Fibroblast of mammary gland (primary cell): ENCODE measurements at places on chromosomes 2 and 18.
A peak's percentile ranks its signal among the peaks of the same experiment; 100 is the strongest.

DNA sequence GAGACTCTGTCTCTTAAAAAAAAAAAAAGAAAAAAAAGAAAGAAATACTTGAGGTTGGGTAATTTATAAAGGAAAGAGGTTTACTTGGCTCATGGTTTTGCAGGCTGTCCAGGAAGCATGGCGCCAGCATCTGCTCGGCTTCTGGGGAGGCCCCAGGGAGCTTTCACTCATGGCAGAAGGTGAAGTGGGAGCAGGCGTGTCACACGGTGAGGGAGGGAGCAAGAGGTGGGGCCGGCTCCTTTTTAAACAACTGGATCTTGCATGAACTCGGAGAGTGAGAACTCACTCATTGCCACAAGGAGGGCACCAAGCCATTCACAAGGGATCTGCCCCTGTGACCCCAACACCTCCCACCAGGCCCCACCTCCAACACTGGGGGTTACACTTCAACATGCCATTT lies 30.6 kb downstream of the CYP26B1 start:
- no peak for DNase-seq

GRCh38 chr2:214575030-214575429 lies 164.2 kb downstream of the VWC2L start:
- DNase-seq, result no peak

- DNase-seq, result no peak
Observed at GRCh38 chr2:105291981-105292380, 37.6 kb downstream of the TGFBRAP1 start.

DNA sequence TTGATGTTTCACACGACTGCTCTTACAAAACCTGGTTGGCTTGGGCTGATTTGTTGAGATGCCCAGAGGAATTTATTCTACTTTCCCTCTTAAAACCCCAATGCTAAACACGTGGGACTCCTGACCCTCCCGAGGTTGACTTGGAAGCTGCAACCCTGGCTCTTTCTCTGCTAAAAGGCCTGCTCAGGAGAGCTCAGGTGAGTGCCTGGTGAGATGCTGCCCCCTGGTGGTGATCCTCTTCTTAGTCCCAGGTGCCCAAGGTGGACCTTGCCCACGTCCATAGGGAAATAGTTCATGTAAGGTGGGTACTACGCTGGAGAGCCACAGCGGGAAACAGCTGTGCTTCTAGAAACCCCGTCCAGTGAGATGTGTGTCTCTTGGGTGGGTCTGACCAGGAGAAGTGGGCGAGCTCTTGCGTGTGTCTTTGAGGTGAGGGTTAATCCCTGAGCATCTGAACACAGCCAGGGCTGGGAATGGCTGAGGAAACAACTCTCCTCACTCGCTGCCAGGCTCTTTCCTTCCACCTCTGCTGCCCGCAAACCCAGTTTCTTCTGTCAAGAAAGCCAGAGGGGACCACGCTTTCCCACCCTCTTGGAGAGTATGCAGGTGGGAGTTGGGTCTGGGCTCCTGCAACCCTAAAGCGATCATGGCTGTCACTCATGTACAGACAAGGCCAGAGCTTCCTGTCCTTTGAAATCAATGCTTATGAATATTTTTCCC lies 25.5 kb upstream of the PXDN start:
- peak; percentile 61 for DNase-seq

- DNase-seq, result no peak
Observed at GRCh38 chr2:190701586-190701985, 52.7 kb downstream of the NAB1 start.

DNA sequence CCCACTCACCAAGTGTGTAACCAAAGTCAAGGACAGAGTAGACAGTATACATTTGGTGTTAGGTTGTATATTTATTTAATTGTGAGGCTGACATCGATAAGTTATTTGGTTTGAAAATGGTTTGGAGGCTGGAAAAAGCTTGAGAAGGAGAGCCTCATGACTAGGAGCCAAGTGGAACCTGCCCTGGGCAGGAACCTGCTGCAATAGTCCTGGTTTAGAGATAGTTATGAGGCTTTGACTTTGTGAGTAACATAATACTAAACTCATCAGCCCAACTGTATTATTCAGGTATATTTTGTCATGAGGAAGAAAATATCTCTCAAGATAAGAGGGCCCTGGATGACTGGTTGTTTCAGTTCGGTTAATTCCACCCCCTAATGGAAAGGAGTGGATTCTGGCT lies 234.3 kb upstream of the CYRIA start:
- DNase-seq, result no peak

GRCh38 chr18:52334896-52335295 lies 5.1 kb upstream of the DCC start:
- peak; percentile 81 for DNase-seq

- DNase-seq, result no peak
Observed at GRCh38 chr2:203706403-203706802, at the start of gene CD28. CD28 (plus strand) TSS chr2:203706639; CDS start chr2:203706697, 58 bp downstream.

DNA sequence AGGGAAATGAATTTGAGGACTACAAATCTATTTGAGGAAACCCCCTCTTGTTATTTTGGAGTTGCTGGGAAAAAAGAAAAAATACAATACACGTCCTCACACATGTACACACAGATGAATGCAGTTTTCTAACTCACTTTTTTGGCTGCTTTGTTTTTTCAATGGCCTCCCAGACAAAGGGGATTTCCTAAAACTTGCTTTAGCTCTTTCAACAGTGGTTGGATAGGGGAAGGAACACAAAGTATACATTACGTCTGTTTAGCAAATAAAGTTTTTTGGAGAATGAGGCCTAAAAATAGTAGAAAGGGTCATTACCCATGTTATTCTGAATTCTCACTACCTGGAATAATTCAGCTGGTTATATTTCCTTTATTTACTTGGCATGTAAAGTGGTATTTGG lies 125.3 kb upstream of the ITGB6 start:
- no peak for DNase-seq

DNA sequence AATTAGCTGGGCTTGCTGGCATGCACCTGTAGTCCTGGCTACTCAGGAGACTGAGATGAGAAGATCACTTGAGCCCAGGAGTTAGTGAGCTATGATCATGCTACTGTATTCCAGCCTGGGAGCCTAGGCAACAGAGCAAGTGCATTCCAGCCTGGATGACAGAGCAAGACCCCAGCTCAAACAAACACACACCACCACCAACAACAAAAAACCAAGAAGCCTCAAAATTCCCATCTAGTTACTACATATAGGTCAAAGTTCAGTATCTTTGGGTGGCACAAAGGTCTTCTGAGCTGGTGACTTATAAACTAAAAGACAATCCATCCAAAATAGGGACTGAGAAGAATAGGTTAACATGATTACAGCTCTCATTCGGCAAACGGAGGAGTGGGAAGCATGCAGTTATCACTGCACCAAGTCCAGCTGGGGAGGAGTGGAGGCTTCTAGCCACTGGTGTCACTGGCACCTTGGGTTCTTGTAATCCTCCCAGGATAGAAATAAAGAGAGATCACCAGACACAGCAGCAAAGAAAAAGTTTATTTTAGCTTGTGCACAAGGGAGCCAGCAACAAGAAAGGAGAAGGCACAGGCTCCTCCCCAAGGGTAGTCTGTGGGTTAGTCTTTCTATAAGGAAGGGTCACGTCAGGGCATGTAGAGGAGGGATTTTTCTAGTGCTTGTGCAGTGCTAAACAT lies 57.4 kb downstream of the SH2D6 start:
- DNase-seq, result no peak

- no peak for DNase-seq
Observed at GRCh38 chr2:189959450-189959849, 103.1 kb downstream of the MSTN start.

DNA sequence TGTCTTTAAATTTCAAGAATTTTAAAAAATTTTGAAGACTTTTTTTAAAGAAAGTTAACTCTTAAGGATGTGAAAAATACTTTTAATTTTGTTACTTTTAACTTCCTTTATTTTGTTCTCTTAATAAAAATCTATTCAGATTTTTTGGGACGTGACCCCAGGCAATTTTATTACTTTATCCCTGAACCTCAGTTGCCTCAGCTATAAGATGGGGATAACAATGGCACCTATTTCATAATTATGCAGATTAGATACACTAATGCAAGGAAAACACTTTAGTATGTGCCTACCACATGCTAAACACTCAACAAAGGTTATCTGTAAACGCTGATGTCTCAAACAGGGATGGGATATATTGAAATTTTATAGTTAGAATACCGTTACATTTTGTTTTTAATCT lies 1.5 kb upstream of the SCYGR1 start:
- DNase-seq, result no peak

DNA sequence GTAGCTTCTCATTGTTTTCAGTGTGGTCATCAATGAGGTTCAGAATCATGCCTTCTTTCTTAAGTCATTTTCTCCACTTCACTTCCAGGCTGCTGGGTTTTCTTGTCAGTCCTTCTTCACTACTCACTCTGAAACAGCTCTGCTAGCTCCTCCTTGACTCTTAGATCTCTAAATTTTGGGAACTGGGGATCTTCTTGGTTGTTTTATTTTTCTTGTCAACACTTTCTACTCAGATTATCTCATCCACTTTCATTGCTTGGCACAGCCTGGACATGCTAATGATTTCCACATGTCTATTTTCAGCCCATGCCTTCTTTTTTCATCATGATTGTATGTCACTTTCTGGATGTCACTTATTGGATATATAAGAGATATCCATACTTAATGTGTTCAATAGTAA lies 517.8 kb upstream of the DSEL start:
- peak; percentile 82 for DNase-seq

GRCh38 chr2:86295066-86295465 lies 42.4 kb downstream of the REEP1 start:
- no peak for DNase-seq

DNA sequence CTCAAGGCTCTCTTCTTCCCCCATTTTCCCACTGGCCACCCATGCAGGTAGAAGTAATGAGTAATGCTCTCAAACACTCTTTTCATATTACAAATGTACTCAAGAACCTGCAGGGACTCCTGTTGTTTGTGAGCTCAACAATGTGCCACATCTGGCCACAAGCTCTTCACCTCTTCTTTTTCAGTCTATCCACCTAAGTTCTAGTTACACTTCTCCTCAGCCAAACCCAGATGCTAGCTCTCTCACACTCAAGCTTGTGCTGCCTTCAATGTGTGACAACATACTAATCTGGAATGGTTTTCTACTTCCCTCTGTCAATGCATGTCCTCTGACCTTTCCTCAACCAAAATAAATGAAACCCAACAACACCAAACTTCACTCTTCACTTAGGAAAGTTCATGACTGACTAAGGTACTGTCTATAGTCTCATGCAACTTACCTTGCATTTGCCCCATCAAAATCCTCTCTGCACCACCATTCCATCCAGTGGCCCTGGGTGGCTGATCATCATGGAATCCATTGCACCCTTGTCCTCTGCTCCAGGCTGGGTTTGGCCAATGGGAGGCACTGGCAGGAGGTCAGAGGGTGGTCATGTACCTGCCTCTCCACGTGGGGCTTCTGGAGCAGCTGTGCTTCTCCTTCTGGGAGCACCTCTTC lies 5.3 kb upstream of the IL18R1 start:
- DNase-seq, result no peak

DNA sequence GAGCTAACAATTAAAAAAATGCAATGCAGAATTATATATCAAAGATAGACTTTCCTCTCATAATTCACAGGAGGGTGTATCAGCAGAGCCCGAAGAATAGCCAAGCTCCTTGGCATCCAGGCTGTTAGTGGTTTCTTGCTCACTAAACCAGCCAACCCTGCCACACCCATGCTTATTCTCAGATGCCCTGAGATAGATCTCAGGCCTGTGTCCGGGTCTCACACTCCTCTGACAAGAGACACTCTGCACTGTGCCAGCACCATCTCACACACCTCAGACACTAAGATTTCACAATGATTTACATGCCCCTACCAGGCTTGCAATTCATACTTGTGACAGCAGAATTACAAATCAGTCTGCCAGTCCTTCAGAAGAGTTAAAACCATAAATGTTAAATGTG lies 64.5 kb downstream of the OSBPL1A start:
- DNase-seq, result no peak

DNA sequence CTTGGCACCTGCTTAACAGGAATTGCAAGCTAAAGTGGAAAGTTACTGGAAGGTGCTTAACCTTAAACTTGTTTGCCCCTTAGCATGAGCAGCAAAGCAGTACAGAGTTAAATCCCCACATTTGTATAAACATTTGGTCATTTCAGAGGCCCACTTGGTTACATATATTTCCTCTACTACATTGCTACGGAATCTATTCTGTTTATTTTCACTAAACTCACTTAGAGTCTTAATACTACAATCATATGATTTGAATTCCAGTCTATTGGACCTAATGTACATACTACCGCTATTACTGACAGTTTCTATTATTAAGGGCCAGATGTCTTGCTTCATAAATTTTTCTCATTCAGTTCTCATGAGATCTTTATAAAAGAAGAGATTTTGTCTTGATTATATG lies 1294.0 kb downstream of the LRP1B start:
- DNase-seq, result no peak

- no peak for DNase-seq
Observed at GRCh38 chr18:9695605-9696004, 12.5 kb upstream of the RAB31 start.

GRCh38 chr2:138201286-138201685 lies 237.0 kb downstream of the HNMT start:
- DNase-seq, result peak; percentile 29

- no peak for DNase-seq
Observed at GRCh38 chr2:228181098-228182019, at the start of gene SPHKAP. SPHKAP (minus strand) TSS chr2:228181687; CDS start chr2:228181598, 89 bp downstream.

DNA sequence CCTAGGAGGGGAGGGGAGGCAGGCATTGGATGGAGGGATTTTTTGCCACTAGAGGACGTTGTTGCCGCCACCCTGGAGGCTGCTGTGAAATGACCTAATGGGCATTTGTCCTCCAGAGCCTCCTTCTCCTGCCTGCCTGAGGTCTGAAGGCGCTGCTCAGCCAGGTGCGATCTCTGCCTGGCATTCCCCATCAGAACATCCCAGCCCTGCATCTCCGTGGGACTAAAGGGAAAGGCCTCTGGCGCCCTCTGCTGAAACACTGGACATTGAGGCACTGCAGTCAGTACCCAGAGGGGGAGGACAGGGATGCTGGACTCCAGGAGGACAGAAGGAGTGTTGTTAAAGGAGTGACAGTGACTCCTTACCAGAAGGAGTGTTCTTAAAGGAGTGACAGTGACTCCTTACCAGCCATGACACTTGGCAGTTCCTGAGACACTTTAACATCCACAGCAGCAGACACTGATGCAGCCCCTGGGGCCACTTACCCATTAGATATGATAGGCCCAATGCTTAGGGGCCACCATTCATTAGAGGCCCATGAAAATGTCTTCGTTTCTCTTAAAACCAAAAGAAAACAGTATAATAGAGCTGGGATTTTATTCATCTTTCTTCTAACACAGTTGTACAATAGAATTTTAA lies 17.0 kb downstream of the THNSL2 start:
- peak; percentile 48 for DNase-seq

GRCh38 chr2:212330263-212330662 lies 208.3 kb downstream of the ERBB4 start:
- DNase-seq, result no peak

GRCh38 chr2:128474962-128475361 lies 156.3 kb upstream of the HS6ST1 start:
- no peak for DNase-seq

GRCh38 chr2:241796610-241797138 lies 12.3 kb upstream of the NEU4 start:
- DNase-seq, result no peak

GRCh38 chr2:149061133-149061745 lies 22.7 kb downstream of the LYPD6B start:
- no peak for DNase-seq

- DNase-seq, result peak; percentile 32
Observed at GRCh38 chr2:65199891-65200290, 27.7 kb upstream of the ACTR2 start.
